ENCODE measurements at places on chromosomes 2 and 18. TPM values are rescaled to one million over a fixed set of nuclear protein-coding genes. Genes with fewer than 3 reads are reported as not detected.

ANTXR1 gene
- 52.7 TPM for total RNA-seq

TYMS gene
- total RNA-seq: 2.0 TPM

NBAS gene
- total RNA-seq: 59.1 TPM

FLACC1 gene
- total RNA-seq: 2.9 TPM

PHOSPHO2 gene
- total RNA-seq: 16.2 TPM

HOXD12 gene
- total RNA-seq: not detected

ZNF385B gene
- 4.5 TPM for total RNA-seq

RETREG2 gene
- 58.7 TPM for total RNA-seq

OR6B2 gene
- not detected for total RNA-seq

SPDYA gene
- 4.2 TPM for total RNA-seq

RAB10 gene
- 101 TPM for total RNA-seq

TMEM163 gene
- 0.66 TPM for total RNA-seq

ABCG8 gene
- not detected for total RNA-seq

UGT1A4 gene
- total RNA-seq: not detected

CARF gene
- total RNA-seq: 16.6 TPM

DSC3 gene
- not detected for total RNA-seq

SUCLG1 gene
- 110 TPM for total RNA-seq

MROH2A gene
- total RNA-seq: not detected

PTPN4 gene
- 49.6 TPM for total RNA-seq

CTLA4 gene
- total RNA-seq: 1.8 TPM

MAL gene
- total RNA-seq: 2.3 TPM

MYO5B gene
- total RNA-seq: 2.4 TPM

CCDC178 gene
- total RNA-seq: 3.5 TPM

LANCL1 gene
- 43.7 TPM for total RNA-seq

CABYR gene
- total RNA-seq: 5.9 TPM

PNO1 gene
- 29.5 TPM for total RNA-seq

GPBAR1 gene
- total RNA-seq: 8.5 TPM

MC5R gene
- total RNA-seq: not detected

GPR39 gene
- 0.16 TPM for total RNA-seq

LRATD1 gene
- total RNA-seq: 4.9 TPM

CNDP1 gene
- total RNA-seq: not detected

TXNDC2 gene
- total RNA-seq: not detected

CROCC2 gene
- 0.33 TPM for total RNA-seq

CHAC2 gene
- total RNA-seq: 1.2 TPM

EFHD1 gene
- total RNA-seq: 31.0 TPM

LIMS4 gene
- total RNA-seq: 2.0 TPM

CEP192 gene
- total RNA-seq: 38.6 TPM

GAL3ST2 gene
- not detected for total RNA-seq

PTPRN gene
- not detected for total RNA-seq

STRADB gene
- 27.7 TPM for total RNA-seq

GALNT13 gene
- 0.44 TPM for total RNA-seq

DPP4 gene
- total RNA-seq: 11.8 TPM

EHD3 gene
- 9.2 TPM for total RNA-seq

GATA6 gene
- total RNA-seq: 3.0 TPM

HOXD1 gene
- total RNA-seq: 0.64 TPM

PGAP1 gene
- 7.2 TPM for total RNA-seq

SAG gene
- total RNA-seq: not detected

BBS5 gene
- 6.6 TPM for total RNA-seq

GRHL1 gene
- total RNA-seq: 2.1 TPM

ADRA2B gene
- 1.6 TPM for total RNA-seq

GPR155 gene
- 7.2 TPM for total RNA-seq
